ENCODE measurements at places on chromosomes 11 and 22.

GRCh38 chr22:17562906-17563870, at the start of gene SLC25A18:
Gene SLC25A18, plus strand, starts transcription at chr22:17563498. Its CDS starts 16,447 bp downstream, at chr22:17579945.
- DNase-seq = no peak

DNA sequence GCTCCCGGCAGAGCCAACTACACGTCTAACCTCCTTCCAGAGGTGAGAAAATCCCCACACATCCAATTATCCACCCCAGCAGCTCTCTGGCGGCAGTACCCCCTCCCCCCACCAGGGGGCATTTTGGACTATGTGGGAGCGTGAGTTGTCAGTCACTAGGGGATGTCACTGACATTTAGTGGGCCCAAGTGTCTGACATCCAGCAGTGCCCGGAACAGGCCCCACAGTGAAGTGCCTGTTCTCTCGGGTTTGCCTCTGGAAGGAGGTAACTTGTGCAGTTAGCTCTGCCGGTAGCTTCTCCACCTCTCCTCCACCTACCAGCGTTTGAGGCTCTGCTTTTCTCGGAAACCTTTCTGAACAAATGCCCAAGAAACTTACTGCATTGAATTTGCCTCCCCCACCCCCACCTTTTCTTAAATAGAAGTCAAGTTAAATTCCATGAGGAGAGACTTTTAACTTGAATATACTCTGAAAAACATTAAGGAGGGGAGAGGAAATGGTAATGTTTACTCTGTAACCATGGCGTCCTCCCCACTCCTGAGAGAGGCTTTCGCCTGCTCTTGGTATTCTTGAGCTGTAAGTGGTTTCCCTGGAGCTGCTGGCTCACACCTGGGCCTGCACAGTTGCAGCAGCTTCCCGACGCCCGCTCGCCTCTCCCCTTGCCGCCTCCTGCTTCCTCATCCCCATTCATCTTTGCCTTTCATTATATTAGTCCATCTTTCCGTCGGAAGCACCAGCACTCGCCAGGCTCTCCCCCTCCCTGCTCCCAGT, 112.8 kb downstream of the WNT7B start:
- peak; percentile 80 for DNase-seq

DNA sequence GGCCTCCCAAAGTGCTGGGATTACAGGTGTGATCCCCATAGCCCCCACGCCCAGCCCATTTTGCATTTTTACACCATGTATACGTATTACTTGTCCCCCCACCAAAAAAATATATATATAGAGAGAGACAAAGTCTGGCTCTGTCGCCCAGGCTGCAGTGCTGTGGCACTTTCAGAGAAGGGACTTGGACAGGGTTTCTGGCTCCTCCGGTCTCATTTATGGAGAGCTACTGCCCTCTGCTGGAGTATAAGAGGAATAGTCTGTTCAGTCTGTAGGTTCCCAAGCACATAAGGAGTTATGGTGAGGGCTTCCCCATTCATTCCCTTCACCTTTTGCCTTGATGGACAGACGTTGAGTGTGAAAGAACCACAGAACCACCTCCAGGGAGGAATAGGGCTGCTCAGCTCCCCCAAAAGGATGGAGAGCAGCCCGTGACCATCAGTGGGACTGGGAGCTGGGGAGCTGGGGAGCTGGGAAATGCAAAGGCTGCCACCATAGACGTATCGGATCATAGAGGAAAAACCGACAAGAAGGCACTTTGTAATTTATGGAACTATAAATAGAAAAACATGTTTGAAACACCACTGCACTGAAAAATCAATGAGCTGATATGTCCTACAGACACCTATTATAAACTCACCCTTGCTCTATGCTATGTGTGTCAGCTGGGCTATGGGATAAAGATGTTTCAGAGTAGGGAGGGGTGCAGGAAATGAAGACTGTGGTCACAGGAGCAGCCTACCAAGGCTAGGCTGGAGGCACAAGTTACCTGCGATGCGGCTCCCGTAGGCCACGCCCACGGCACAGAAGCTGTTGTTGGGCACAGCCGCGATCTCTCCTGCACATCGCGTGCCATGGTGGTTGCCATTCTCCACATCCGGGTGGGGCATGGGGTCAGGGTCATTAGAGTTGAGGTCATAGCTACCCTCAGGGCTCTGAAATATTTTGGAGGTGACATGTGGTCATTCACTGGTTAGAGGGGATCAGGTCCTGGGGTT, 5.2 kb downstream of the PCSK7 start:
- peak; percentile 64 for DNase-seq

DNA sequence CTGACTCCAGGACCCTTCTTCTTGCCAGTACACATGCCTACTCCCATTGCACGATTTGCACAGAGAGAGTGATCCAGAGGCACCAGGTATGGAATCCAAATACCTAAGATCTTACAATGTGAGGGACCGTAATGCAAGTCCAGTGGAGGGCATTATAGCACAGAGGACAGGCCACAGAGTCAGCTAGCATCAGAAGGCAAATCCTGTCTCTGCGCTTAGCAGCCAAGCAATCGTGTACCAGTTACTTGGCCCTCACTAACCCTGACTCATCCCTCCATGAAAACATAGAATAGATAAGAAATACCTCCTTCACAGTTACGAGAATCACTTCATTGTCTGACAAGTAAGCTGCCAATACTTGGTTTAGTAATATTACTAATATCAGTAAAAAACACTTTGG, 69.7 kb upstream of the SLC6A5 start:
- no peak for DNase-seq

- no peak for DNase-seq
Observed at GRCh38 chr11:130095326-130095725, 25.6 kb downstream of the APLP2 start.

DNA sequence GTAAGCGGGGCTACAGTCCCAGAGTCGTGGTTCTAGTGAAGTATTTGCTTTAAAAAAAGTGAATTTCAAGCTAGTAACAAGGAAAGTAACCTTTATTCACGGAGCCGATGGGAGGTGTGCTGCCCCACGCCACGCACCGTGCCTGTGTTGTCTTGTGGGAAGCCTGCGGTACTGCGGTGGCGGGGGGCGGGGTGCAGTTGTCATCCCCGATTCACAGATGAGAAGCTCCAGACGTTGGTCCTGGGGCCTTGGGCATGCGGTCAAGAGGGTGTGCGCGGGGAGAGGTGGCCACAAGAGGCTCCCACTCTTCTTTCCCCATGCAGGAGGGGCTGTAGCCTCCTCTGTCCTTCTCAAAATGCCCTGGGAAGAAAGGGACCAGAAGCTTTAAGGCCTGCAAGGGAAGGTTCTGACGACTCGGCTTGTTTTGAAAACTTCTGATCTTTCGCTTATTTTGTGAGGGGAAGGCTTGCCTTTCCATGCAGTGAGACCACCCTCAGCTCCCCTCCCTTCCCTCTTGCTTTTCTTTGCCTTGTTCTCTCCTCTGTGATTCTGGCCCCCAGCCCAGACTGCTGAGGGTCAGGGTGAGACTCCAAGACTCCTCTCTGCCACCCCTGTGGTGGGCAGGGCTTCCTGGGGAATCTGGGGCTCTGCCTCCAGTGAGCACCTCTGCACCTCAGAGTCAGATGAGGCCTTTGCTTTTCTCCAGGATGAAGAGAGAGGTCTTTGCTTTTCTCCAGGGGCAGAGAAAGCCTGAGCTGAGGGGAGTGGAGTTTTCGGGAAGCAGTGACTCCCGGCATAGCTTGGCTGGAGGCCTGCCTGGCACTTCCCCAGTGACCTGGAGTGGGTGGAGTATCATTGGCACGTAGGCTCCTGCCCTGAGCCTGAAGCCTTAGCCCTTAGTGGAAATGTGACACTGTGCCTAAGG, 6.2 kb downstream of the GLB1L3 start:
- DNase-seq = peak; percentile 38

DNA sequence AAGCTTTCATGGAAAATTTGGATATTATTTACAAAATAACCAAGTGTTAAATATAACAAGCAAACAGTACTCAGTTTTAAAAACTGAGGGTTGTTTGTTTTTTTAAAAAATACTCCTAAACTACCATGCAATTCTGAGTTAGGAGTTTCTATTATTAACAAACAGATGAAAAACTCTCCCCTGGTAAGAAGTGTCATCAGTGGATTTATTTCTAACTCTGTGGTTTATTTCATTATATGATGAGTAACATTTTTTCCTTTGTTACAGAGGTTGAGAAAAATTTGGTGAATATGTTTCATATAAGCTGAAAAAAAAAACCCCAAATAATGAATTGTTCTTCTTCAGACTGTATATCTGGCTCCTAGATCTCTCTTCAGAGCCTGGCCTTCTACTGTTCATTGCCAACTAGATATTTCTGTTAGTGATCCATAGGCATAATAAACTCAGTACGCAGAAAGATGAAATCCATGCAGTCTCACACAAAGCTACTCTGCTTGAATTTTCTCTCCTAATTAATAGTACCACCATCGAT, 29.4 kb upstream of the PDE3B start:
- DNase-seq = no peak

GRCh38 chr22:49599691-49600455, 227.8 kb downstream of the BRD1 start:
- DNase-seq = no peak

DNA sequence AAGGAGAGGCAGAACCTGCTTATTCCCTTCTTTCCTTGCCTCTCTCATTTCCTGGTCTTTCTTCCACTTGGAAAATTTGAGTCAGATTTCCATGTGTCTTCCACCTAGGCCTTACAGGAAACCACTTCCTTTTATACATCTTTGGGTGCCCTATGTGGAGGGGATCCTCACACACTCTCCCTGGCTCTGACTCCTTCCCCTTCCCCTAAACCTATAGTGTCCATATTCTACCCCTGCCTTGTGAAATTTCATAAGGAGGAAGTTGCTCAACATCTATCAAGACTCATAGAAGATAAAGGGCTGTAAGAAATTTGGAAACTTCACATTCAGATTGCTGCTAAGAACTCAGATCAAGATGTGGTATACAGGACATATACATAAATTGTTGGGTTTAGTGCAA, 20.4 kb downstream of the TUG1 start:
- DNase-seq = no peak

GRCh38 chr22:36208914-36209313, 7.3 kb upstream of the APOL4 start:
- no peak for DNase-seq
